HFFc6 (cell line): ENCODE measurements at places on chromosomes 6 and 20. TPM values are rescaled to one million over a fixed set of nuclear protein-coding genes. Genes with fewer than 3 reads are reported as not detected.

Gene MYH7B
- total RNA-seq: not detected in 3 replicates

DNA sequence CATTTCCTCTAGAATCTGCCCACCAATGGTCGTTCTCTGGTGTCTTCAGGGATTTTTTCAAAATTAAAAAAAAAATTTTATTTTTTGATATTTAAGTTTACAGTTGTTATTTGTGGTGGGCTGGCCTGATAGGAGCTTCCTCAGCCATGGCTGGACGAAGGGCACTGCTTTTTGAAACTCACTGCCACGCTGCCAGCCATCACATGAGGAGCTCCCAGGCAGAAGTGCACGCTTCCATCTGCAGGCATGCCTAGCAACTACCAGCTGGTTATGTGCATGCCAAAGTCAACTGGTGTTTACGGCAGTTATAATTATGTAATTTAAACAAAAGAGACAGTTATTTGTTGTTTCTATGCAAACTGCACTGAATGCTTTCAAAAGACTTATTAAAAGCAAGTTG lies 105.1 kb downstream of the IRF4 start:
- no peak for DNase-seq

DNA sequence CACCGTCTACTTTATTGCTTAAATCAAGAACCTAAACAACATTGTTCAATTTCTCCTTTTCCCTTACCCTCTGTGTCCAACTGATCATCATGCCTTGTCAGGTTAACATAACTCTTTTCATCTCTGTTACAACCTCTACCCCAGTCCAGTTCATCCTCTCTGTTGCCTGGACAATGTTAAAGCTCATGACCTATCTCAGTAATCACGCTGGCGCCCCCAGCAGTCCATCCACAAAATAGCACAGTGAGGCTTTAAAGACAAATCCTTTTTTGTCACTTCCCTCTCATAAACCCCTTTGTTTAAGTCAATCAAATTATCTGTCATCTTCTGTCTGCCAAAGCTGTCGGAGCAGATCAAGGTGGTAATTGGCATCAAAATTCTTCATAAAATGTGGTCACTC lies 140.1 kb downstream of the QKI start:
- DNase-seq: peak; percentile 46

GRCh38 chr20:50992336-50992732 lies 30.6 kb downstream of the KCNG1 start:
- no peak for DNase-seq

- DNase-seq: no peak
These were observed 425.3 kb upstream of the SLC35B3 start for GRCh38 chr6:8860671-8861070.

DNA sequence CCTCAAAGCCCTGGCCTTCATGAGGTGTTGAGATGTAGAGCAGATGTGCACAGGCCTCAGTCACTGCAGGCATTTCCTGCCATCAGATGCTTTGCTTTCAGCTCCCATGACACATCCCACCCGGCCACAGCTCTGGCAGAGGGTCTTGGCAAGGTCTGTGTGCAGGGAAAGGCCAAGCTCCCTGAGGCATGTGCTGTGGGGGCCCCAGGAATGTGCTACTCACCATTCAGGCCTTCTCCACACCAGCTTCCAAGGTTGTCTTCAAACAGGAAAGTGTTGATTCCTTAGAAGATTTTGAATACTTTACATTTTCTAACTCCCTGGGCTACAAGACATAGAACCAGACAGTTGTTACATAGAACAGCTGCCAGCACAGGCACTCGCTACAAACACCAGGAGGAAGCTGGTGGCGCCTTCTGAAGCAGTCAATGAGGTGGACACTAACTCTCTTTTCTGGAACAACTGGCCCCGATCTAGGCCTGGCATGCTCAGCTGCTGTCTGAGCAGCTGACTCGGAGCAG lies 27.8 kb downstream of the CASS4 start:
- peak; percentile 98 for DNase-seq
